ENCODE measurements at places on chromosomes 4 and X.

DNA sequence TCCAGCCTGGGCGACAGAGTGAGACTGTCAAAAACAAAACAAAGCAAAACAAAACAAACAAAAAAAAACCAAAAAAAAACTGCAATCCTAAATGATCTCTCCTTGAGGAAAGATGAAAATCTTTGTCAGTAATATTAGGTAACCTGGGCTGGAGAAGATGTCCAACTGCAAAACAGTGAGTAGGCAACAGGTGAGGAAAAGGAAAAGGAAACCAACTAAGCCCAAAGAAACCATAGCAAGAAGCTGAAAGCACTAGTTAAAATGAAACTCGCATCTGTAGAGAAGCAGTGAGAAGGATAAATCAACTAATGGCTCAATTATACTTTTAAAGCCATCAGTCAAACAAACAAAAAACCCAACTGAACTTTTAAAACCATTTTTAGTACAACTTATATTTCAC lies 54.2 kb downstream of the ENOX2 start:
- no peak for DNase-seq

DNA sequence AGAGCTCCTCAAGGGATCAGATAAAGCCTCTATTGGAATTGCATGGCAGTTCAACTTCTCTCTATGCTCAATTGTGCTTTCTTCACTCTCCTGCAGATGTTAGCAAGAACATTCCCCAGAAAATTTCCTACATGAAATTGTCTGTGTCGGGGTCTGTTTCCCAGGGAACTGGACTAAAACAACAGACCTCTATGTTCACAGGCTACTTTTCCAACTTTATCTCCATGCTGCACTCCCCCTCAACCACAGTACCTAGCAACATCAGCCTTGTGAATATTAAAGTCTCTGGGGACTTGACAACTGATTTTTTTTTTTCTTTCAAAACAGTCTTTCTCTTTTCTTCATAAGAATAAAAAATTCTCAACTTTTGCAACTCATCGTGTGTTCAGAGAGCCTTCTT lies 1470.8 kb upstream of the ADGRL3 start:
- no peak for DNase-seq

- no peak for DNase-seq
Measured at GRCh38 chr4:127469959-127470809, 162.6 kb upstream of the INTU start.

- no peak for DNase-seq
Measured at GRCh38 chr4:37825968-37826294, 555 bp upstream of the PGM2 start.

GRCh38 chr4:98092833-98093439 lies 50.3 kb downstream of the STPG2 start:
- no peak for DNase-seq

DNA sequence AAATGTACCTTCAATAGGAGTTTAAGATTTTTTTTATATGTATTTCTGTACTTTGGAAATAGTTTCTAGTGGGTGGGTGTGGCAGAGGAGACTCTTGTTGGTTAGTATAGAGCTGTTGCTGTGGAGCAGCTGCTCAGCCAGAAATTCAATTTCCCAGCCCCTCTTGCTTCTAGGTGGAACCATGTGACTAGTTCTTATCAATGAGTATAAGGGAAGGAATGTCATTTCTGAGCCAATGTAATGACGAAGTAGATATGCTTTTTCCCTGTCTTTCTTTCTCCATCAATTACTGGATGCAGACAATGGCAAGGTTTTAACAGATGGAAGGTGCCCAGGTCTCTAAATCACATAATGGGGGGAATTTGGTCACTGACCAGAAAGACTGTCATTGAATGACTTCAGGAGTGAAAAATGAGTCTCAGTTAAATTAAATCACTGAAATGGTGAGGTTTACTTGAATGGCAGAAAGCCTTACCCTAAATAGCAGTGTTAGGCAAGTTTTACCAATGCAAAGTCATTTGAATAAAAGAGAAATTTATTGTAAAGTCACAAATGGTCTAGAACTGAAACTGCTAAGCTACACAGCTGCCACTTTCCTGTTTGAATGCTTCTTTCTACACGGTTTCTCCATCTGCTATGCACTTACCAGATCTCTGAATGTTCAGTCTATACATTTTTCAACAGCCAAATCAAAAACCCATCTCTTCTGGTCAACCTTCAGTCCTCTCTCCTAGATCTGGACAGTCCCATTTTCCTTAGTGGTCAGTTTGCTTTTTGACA lies 795.4 kb upstream of the MAGEB2 start:
- DNase-seq = no peak

DNA sequence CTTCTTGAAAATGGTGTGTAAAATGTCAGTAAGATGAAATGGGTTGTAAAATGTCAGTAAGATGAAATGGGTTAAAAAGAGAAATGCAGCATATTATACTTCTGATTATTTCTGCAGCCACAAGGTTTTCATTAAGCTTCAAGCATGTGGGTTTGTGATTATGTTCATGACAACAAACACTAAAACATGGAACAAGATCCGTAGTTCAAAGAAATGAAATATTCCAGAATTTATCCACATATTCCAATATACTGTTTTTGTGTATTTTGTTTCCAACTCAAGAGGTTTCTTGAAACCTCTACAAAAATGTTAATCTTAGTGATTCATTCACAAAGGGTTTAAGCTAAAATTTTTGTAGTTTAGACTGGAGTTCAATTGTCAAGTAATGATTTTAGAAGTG lies 84.0 kb downstream of the ADAMTS3 start:
- no peak for DNase-seq

- no peak for DNase-seq
Measured at GRCh38 chrX:125765347-125765746, 400.7 kb downstream of the DCAF12L2 start.

DNA sequence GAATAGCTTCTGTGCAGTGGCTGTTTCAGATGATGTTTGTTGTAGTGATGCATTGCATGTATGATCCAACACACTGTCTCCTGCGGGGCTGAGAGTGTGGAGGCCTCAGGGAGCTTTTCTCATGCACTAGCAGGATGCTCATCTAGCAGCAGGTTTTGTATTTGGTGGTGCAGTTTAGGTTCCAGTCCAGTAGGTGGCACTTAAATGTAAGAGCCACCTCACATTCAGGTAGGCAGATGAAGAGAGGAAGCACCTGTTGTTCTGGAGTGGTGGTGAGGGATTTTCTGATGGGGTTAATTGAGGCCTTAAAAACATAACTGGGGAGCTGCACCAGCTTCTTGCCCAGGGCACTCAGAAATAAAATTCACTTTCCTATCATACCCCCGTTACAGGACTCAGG lies 300.9 kb downstream of the SPIN4 start:
- no peak for DNase-seq

- no peak for DNase-seq
Measured at GRCh38 chr4:150938873-150939499, 76.1 kb downstream of the LRBA start.

DNA sequence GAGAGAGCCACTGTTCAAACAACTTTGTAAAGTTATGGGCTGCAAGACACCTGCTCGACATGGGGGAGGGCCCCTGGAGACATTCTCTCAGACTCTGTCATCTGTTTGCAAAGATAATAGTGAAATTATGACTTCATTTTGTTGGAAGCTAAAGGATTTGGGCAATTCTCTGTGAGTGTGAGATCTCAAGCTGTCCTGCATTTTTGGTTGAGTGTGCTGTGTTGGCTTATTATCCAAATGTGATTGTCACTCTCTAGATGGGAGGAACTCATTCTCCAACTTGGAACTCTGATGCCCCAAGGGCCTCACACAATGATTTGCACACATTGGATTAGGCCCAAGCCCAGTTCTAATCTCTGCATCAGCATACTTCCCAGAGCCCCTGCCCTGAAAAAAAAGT lies 63.7 kb downstream of the STK32B start:
- no peak for DNase-seq

DNA sequence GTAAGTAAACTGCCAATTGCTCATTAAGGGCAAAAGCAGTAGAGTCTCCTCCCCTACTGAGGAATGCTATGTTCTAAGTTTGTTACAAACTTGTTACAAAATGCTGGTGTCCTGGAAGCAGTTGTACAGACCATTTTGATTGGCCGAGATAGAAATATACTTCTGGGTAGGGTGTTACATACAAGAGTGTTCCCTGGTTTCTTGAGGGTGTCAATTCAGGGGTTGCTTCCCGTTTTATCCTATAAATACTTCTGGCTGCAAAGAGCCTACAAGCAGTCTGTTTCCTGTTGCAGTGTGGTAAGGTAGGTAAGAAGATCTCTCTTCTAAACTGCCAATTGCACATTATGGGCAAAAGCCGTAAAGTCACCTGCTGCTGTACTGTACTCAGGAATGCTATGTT lies 5.7 kb downstream of the TRPC5OS start:
- DNase-seq = no peak

DNA sequence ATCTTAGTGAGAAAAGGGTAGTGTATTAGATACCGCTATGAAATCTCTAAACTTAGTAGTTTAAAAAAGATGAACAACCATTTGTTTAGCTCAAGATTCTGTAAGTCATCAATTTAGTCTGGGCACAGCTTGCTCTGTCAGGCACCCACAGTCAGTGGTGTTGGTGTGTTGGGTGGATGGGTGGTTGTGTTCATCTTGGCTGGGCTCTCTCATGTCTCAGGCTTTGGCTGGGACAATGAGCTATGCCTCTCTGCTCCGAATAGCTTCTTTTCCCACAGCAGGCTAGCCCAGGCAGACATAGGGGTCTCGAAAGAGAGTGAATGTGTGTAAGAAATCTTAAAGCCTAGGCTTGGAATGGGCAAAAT lies 127.0 kb upstream of the GATB start:
- no peak for DNase-seq

GRCh38 chrX:53831662-53832635 lies 145.4 kb upstream of the HUWE1 start:
- no peak for DNase-seq

GRCh38 chrX:623599-624315 lies 6.8 kb upstream of the SHOX start:
- DNase-seq = no peak

- DNase-seq = no peak
Measured at GRCh38 chr4:98113012-98113411, 30.3 kb downstream of the STPG2 start.

DNA sequence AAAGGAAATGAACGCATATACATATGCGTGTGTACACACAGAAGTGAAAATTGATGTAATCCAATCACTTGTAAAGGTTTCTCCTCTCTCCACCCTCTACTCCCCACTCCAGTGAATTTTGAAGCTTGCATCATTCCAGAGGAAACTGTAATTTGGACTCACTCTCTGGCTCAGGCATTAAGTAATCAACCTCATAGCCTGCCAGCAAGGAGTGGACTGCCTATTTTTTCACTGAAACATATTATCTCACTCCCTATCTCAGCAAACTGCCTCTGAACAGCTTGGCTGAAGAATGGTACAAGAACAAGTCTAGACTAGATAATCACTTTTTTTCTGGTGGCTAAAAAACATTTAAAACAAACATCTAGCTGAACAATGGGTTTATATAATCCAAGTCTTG lies 124.2 kb downstream of the C4orf51 start:
- DNase-seq = no peak

DNA sequence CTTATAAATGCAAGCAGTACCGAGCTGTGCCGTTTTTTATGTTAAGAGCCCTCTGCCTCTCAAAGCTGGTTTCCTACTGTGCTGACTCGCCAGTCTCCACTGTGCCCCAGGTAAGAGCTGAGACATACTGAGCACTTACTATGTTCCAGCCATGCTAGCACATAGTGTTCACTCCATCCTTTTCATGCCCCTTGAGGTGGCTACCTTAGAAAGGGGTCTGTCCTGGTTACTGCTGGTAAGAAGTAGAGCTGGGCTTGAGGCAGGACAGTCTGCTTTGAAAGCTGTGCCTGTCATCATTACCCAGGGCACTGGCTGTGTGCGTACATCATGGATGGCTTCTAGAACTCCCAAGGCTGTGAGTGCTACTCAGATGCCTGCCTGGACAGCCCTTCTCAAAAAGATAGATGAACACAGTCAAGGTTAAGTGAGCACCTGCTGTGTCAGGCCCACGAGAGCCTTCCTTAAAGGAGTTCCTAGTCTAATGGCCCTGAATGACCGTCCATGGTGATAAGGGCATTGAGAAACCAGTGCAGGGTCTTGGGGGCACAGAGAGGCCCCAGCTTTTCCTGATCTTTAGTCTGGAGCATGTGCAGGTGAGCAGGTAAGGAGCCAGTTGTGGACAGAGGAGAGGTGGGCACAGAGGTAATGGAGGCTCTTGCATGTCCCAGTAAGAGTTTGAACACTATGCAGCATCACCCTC lies 1.6 kb downstream of the STK32B start:
- DNase-seq = no peak

DNA sequence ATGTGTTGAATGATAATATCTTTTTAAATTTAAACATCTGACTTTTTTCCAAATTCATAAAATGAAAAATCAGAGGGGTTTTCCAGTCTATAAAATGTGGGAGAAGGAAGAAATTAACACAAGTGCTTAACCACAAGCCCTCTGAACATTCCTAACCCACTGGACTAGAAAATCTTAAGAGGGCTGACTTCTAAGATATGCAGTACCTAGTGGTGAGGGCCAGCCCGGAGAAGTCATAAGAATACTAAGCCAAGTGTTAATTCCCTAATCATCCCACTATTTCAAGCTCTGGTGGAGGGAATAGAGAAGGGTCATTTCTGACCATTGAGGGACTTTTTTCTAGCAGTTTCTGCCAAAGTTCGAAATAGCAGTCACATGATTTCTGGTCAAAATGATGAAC lies 86.9 kb upstream of the NEIL3 start:
- DNase-seq = no peak
